ENCODE measurements at places on chromosomes 6 and 20.

GRCh38 chr20:15248618-15249395, 911.4 kb upstream of the FLRT3 start:
- no peak for DNase-seq

DNA sequence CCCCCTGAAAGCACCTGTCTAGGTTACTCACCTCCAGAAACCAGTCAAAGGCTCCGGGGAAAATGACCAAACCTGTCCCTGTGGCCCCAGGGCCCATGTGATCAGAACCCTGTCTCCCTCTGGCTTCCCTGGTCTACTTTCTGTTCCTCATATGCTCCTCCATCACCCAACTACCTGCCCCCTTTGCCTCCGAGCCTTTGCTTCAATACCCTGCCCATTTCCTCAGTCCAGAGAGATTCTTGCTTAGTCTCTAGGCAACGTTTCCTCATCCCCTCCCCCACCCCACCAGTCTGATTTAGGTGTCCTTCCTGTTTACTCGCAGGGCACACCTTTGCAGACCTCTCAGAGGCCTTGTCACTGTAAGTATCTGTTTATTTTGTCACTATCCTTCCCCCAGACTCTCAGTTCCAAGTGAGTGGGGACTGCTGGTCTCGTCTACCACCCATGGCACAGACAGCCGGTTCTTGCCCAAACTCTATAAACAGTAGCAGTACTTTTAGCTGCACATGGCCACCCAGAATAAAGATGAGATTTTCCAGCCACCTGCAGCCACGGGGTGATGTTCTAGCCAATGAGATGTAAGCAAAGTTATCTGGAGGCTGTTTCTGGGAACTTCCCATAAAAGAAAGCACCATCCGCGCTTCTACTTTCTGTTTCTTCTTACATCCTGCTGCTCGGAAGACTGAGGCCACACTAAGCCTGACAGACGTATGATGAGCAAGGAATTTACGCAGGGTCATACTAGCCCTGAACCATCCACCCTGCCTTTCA, 13.3 kb downstream of the ELOVL5 start:
- peak; percentile 31 for DNase-seq

- DNase-seq: no peak
Observed at GRCh38 chr6:52725535-52726192, 37.6 kb downstream of the GSTA2 start.

DNA sequence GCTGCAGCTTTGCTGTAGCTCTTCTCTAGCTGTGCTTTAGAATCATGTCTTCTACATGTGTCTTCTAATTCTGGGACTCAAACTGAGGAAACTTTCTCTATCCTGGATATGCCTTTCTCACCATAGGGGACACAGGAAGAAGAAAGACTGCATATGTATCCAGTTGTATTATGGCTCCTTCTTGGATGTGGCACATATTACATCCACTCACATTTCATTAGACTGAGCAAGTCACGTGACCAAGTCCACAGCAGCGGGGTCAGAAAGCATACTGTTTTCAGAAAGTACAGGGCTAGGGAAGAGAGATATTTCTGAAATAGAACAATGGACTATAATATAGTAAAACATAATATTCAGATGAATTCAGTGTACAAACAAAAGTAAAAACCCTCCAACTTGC, 187.6 kb upstream of the RIMS1 start:
- DNase-seq: no peak

DNA sequence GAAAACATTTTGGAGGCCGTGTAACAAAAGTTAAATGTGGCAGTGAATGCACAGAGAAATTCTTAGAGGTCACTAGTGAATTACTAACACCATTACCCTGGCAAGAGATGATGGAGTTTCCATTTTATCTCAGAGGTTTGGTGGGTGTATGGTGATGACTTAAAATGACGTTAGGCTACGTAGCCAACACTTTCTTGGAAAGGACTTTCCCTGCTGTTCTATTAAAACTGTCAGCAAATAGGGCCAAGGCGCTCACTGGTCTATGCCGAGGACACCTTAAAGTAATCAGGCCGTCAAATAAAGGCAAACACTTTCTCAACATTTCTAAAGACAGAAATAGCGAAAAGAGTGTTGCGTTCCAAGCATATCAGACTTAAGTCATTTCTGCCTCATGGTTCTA, 160.8 kb downstream of the GMPR start:
- no peak for DNase-seq

DNA sequence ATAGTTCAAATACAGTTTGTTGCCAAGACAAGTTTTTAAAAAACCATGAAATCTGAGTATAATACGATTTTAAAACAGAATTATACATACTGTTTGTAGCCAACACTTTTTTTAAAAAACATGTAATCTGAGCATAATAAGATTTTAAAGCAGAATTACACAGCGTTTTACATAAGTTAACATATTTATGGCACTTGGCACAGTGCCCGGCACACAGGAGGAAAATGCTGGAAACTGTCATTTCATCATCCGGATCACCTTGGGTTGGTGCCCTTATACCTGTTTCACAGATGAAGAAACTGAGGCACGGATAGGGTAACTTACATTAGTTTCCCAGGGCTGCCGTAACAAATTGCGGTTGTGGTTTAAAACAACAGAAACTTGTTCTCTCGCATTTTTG, 193.0 kb downstream of the BMP7 start:
- no peak for DNase-seq

DNA sequence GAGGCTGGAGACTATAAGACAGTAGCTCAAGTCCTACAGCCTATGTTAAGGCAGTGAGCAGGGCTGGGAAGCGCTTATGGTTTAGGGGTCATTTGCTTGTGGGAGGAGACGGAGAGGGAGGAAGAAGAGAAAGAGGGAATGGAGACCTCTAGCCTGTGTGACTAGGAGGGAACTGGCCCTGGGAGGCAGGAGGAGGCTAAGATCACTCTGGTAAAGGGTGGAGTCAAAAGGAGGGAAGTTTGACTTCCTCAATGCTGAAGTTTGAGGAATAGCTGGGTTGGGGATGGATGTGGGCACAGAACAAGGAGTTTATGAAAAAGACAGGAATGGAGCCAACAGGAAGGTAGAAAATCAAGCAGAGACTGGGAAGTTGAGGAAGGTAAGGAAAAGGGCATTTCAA, 6.4 kb upstream of the BACH2 start:
- no peak for DNase-seq
